Stimulated activated CD4-positive, alpha-beta T cell treated with anti-CD3 and anti-CD28 coated beads, Interleukin-4, amount 100 ng/mL, for 1 hour (primary cell): ENCODE measurements at places on chromosomes 3 and 15.

GRCh38 chr3:113663761-113664160 is 32.7 kb downstream of the USF3 start:
- DNase-seq: no peak

GRCh38 chr3:39485547-39485946 is 18.1 kb downstream of the MOBP start:
- no peak for DNase-seq

DNA sequence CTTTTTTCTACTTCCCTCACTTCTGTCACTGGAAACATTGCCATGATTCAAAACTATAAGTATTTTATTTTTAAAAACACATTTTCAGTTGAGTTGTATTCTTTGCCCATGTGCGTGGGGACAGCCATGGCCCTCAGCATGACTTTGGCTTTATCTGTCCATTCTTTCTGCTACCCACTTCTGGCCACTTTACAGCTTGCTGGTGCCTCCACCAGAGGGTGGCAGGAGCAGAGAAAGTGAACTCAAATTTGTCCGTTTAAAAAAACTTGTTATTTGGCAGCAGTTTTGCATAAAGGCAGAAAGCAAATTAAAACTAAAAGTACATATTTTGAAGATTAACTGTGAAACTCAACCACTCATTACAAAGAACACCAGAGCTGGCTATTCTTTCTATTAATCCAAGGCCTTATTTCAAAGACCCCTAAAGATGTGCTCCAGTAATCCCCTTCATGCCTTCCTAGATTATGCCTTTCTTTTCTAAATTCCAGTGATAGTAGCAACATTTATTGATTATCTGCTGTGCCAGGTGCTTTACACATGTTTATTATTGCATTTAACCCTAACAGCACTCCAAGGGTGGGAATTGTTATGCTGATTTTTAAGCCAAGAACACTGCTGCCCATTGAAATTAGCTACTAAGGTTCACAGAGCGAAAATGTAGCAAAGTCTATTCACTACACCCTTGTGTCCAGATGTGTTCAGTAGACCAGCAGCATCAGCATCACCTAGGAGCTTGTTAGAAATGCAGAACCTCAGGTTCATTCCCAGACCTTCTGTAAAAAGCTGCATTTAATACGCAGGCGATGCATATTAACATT is 134.8 kb downstream of the THRB start:
- no peak for DNase-seq

- DNase-seq: no peak
Observed at GRCh38 chr3:12222775-12223485, 64.2 kb upstream of the TIMP4 start.

DNA sequence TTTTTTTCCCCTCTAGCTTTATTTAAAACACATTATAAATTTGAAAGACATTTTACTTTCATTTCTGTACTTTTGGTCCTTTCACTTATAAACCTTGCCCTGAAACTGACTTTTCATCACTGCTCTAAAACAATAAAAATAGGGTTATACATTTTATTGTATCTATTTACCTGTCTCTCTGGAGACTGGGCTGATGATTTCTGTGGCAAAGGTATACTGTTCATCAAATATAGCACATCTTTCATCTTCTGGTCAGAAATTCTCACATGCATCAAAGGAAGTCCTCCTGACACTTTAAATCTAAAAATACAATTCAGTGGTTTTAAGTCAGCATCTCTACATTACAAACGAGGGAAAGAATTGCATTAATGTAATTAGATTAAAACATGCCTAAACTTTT is 86.1 kb downstream of the VPS13C start:
- no peak for DNase-seq

- no peak for DNase-seq
Observed at GRCh38 chr15:70720228-70721016, 42.9 kb downstream of the UACA start.

- no peak for DNase-seq
Observed at GRCh38 chr3:188076176-188076575, 77.8 kb upstream of the LPP start.

GRCh38 chr3:121718205-121718846 is 31.2 kb downstream of the GOLGB1 start:
- peak; percentile 2 for DNase-seq

DNA sequence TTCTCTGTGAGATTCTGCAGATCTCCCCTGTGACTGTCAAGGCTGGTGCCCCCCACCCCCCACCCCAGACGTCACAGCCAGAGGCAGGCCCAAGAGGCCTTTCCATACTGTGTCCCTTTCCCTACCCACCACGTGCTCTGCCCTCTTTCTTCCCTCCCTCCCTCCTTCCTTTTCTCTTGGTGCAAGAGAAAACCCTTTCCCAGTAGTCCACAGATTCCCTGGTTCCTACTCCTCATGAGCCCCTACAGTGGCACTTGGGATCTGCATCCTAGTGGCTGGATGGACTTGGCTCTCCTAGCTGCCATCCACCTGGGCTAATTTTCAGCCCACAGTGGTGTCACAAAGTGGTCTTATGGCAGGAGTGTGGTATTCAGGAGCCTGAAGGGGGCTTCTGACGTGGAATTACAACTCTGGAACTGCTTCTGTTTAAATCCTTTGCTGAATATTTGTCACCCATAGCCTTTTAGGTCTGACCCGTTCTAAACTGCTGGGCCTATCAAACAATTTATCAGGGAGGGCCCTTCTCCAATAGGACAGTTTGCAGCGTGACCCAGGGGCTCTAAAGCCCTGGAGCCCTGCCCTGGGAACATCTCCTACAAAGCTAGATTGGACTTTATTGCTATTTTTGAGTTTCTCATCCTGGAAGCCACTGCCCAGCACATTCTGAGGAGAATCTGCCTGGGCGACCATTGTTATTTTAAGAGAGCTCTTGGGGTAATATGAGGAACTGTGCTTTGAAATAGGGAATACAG is 35.3 kb downstream of the KLF13 start:
- no peak for DNase-seq

- DNase-seq: no peak
Observed at GRCh38 chr3:62159056-62159708, 214.2 kb downstream of the FEZF2 start.

DNA sequence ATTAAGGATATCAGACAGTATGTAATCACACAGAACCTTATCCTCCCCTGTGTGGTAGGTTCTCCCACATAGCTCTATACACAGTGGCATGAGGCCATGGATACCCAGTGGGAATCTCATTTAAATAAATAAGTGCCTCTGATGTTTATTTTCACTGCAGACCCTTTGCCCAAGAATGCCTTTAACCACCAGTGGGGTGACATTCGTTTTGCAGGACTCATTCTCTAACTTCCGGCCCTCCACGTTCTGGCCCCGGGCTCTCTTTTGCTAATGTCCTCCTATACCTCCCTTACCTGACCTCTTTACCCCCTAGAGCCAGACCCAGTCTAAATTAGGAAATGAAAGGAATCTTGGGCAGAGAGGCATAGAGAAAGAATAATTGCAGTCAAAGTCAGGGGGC is 8.3 kb downstream of the CCDC80 start:
- DNase-seq: no peak

- no peak for DNase-seq
Observed at GRCh38 chr3:166285001-166285400, 447.8 kb upstream of the BCHE start.

- DNase-seq: no peak
Observed at GRCh38 chr3:61803983-61804382, 242.6 kb downstream of the PTPRG start.

DNA sequence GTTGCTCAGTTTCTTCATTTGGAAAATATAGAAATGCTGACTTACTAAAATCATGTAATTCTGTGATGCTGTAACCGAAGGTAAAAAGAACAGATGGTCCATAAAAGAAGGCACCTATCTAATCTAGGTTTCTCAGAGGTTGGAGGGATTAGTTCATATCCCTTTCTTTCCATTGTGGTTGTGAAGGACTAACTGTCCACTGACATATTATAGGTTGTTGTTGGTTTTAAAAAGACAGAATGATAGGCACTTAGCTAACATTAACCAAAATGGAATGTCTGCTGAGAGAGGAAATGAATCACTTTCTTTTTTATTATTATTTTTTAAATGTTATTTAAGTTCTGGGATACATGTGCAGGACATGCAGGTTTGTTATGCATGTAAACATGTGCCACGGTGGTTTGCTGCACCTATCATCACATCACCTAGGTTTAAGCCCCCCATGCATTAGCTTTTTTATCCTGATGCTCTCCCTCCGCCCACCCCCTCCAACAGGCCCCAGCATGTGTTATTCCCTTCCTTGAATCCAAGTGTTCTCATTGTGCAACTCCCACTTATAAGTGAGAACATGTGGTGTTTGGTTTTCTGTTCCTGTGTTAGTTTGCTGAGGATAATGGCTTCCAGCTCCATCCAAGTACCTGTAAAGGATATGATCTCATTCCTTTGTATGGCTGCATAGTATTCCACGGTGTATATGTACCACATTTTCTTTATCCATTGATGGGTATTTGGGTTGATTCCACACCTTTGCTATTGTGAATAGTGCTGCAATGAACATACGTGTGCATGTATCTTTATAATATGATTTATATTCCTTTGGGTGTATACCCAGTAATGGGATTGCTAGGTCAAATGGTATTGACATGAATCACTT is 45.8 kb downstream of the ALDH1A2 start:
- DNase-seq: no peak

DNA sequence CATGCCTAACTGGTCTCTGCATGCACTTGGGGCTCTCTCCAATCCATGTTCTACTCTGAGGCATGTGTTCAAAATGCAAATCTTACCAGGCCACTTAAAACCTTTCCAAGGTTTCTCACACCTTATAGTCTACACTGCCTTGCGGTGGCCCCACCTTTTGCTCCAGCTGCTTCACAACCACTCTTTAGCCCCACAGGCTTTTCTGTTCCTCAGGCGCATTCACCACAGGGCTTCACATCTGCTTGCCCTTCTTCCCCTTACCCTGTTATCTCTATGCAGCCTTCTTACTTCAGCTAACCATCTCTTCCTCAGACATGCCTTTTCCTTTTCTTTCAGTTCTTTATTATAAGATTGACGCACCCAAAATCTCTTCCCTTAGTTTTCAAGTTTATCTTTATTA is 37.8 kb downstream of the MINDY4B start:
- DNase-seq: no peak
